ENCODE measurements at places on chromosomes 11 and 22. TPM values are rescaled to one million over a fixed set of nuclear protein-coding genes. Genes with fewer than 3 reads are reported as not detected.

DNA sequence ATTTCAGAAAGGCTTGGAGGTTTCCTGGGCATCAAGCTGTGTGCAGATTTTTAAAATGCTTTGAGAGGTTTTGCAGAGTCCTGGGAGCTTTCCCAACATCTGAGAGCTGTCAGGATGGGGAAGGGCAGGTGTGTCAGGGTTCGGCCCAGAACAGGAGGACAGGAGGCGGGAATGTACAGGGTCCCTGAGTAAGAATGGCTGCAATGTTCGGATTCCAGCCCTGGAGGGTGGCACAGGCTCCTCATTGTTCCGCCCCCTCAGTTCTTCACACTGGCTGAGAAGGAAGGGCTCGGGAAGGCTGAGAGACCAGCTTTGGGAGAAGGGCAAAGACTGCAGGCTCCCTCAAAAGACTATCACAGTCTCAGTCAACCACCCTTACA, 5.1 kb upstream of the SEPTIN3 start:
- H3K4me3 ChIP-seq: no peak overlapping the region
- no peaks in the 10 kb centered on the region for H3K27me3 ChIP-seq
- DNase-seq: no peak
- no peak overlapping the region for H3K27ac ChIP-seq

DNA sequence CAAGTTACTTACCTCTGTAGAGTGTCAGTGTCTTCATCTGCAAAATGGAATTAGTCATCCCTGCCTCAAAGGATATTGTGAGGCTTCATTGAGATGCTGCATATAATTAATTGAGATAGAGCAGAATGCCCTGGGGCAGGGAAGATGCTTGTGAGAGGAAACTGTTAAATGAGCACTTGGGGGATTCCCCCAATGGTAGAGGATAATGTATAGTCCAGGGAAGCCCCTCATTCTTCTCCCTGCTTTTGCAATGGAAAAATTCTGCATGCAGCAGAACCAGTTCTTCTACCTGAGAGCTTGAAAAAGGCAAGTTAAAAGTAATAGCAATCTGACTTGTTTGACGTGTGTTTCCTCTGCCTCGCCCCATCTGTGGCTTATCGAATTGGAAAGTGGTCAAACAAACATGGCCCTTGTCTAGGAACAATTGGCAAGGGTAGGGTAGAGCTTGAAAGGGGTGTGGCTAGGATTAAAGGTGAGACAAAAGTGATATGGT, 90.9 kb downstream of the NAV2 start:
- H3K4me3 ChIP-seq: no peak overlapping the region
- H3K36me3 ChIP-seq: no peaks in the 10 kb centered on the region
- no peaks in the 10 kb centered on the region for H3K4me1 ChIP-seq
- H3K27me3 ChIP-seq: no peaks in the 10 kb centered on the region

The TREH gene
- 10.2 TPM for polyA plus RNA-seq

The BLID gene
- not detected for polyA plus RNA-seq

DNA sequence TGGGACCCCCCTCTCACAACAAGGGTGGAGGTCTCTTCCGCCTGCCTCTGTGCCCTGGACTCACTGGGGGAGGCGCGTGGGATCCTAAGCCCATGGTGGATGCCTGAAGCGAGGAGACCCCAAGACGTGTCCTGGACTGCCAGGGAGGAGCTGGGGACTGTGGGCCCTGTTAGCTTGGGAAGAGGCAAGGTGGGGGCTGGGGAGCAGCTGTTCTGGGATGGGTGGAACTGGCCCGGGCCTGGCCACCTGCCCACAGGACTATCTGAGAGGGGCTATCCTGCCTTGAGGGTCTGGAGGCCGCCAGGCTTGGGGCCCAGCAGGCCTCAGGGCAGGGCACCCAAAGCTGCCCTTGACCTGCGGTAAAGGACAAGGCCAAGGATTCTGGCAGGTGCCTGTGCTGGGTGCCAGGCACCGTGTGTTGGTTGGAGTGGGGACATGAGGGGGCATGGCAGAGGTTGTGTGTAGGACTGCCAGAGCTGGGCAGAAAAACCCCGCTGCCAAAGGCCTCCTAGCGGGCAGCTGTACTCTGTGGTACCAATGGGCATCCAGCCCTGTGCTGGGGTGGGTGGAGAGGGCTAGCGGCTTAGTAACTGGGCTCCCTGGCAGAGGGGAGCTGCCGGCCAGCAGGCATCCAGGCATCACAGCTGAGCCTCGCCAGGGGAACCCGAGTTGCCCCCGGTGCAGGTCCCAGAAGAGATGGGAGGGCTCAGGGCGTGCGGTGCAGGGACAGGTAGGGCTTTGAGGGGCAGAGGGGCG, 670 bp downstream of the LSP1 start:
- H3K36me3 ChIP-seq: no peaks in the 10 kb centered on the region
- no peaks in the 10 kb centered on the region for H3K27me3 ChIP-seq
- no peak overlapping the region for H3K27ac ChIP-seq
- H3K4me3 ChIP-seq: no peak overlapping the region
- no peaks in the 10 kb centered on the region for H3K4me1 ChIP-seq
- DNase-seq: no peak

- no peaks in the 10 kb centered on the region for H3K36me3 ChIP-seq
- H3K4me1 ChIP-seq: no peaks in the 10 kb centered on the region
- no peak overlapping the region for H3K27ac ChIP-seq
- no peaks in the 10 kb centered on the region for H3K27me3 ChIP-seq
Measured at GRCh38 chr11:17508791-17509190, 32.1 kb upstream of the ABCC8 start.

GRCh38 chr11:121452609-121453150, at the start of gene SORL1-AS1:
Gene SORL1-AS1 (minus strand): TSS chr11:121452967.
- no peaks in the 10 kb centered on the region for H3K4me1 ChIP-seq
- no peak for DNase-seq
- no peaks in the 10 kb centered on the region for H3K27me3 ChIP-seq
- H3K36me3 ChIP-seq: no peaks in the 10 kb centered on the region

GRCh38 chr11:9280655-9281301, 15.6 kb upstream of the DENND5A start:
- H3K4me1 ChIP-seq: no peaks in the 10 kb centered on the region
- H3K27ac ChIP-seq: no peak overlapping the region
- DNase-seq: no peak
- no peak overlapping the region for H3K4me3 ChIP-seq
- H3K27me3 ChIP-seq: no peaks in the 10 kb centered on the region

GRCh38 chr11:11215944-11216343, 137.1 kb downstream of the CSNK2A3 start:
- H3K4me3 ChIP-seq: no peak overlapping the region
- H3K27me3 ChIP-seq: no peaks in the 10 kb centered on the region
- no peak for DNase-seq
- no peaks in the 10 kb centered on the region for H3K36me3 ChIP-seq
- H3K27ac ChIP-seq: no peak overlapping the region
- no peaks in the 10 kb centered on the region for H3K4me1 ChIP-seq

DNA sequence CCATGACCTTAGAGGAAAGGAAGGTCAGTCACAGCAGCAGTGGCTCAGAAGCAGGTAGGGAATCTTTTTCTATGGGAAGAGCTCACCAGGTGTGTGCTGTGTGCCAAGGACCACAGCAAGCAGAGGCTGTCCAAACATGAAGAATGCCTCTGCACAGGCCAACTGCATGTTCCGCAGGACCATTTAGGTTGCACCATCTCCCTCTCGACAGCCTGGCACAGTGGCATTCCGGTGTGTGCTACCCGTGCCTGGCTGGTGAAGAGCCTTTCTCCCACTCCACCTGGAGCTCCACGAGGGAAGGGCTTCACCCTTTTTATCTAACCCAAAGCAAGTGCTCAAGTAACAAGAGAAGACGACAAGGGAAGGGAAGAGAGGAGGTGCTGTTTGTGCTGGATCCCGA, 76.5 kb downstream of the PACSIN2 start:
- peak overlapping the region; percentile 13 for H3K27ac ChIP-seq
- no peaks in the 10 kb centered on the region for H3K4me1 ChIP-seq
- H3K4me3 ChIP-seq: no peak overlapping the region
- no peaks in the 10 kb centered on the region for H3K27me3 ChIP-seq

DNA sequence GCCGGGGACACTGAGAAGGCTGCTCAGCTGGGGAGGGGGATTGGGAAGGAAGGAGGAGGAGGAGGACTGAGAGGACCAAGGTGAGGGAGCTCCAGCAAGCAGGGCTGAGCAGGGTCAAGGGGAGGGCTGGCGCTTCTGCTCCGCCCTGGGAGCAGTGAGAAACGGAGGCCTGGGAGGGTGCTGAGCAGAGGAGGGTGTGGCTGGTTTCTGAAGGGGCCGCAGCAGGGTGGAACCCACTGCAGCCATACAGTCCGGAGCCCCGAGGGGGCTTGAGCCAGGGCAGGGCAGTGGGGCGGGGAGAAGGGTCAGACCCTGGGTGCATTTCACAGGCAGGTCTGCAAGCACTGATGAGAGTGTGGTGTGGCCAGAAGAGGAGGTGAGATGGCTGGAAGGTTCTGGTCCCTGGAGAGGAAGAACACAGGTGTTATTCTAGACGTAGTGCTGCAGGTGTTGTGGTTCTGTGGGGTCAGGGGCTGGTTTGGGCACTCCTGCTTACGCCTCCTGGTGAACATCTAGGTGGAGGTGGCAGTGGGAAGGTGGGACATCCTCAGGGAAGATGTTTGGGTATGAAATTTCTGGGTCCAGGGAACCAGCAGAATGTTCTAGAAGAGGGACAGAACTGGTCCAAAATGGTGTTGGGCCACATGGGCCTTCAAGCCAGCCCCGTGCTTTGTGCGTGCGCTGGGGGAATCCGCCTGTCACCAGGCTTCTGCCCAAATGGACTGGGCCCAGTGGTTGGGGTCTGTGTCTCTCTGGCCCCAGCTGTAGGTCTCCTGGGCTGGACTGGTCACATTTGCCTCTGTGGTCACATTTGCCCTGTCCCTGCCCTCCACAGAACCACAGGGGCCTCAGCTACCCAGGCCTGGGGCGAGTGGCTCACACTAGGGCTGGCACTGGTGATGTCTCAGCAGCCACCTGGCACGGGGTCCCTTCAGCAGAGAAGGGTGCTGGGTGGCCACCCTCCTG, 714.7 kb downstream of the BRD1 start:
- no peaks in the 10 kb centered on the region for H3K27me3 ChIP-seq
- H3K4me3 ChIP-seq: no peak overlapping the region
- no peak overlapping the region for H3K27ac ChIP-seq
- no peaks in the 10 kb centered on the region for H3K36me3 ChIP-seq
- DNase-seq: no peak

GRCh38 chr11:95556011-95556341, 233.6 kb downstream of the FAM76B start:
- DNase-seq: no peak
- no peaks in the 10 kb centered on the region for H3K4me1 ChIP-seq
- H3K27ac ChIP-seq: no peak overlapping the region
- no peaks in the 10 kb centered on the region for H3K36me3 ChIP-seq
- no peak overlapping the region for H3K4me3 ChIP-seq
- H3K27me3 ChIP-seq: no peaks in the 10 kb centered on the region

DNA sequence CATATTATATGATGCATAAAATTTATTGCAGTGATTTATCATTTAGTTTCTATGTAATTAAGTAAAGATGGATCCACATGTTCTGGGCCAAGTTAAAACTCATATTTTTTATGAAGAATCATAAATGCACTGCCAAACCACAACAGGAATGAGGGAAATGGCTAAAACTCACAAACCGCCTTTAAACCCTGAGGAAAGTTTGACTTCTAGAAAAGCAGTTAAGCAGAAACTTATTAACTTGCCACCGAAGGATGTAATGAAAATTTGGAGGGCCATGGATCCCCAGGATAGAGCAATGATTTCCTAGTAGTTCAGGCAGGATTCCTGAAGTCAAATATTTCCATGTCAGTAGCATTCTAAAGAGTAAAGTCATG, 218.3 kb upstream of the CTSC start:
- no peaks in the 10 kb centered on the region for H3K27me3 ChIP-seq
- no peaks in the 10 kb centered on the region for H3K36me3 ChIP-seq
- no peak overlapping the region for H3K27ac ChIP-seq
- no peak for DNase-seq
- H3K4me3 ChIP-seq: no peak overlapping the region
- no peaks in the 10 kb centered on the region for H3K4me1 ChIP-seq

DNA sequence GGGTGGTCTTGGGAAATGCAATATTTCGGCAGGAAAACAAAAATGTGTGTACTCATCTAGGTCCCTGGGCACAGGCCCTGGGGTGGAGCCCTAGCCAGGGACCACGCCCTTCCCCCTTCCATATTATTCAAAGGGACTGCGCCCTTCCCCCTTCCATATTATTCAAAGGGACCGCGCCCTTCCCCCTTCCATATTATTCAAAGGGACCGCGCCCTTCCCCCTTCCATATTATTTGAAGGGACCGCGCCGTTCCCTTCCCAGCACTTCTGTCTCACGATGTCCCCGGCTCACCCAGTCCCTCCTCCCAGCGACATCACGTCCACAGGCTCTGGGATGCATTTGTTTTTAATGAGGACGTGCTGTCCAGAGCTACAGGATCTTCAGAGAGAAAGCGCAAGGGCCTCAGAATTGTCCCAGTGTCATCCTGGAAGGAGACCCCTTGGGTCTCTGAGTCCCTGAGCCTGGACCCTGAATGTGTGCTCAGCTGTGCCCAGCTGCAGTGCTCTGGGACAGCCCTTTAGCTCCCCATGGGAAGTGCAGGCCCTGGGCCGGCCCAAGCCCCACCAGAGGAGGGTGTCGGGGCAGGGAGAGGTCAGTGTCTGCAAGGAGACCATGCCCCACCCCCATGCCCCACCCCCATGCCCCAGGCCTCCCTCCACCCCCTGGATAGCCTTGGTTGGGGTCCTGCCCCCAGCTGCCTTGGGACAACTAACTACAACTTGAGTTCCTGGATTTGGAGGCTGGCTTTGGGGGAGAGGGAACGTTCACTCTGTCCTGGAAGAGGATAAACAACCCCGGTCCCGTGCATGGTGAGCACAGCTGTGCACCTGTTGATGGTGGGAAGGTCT, 810.0 kb downstream of the BRD1 start:
- no peaks in the 10 kb centered on the region for H3K27me3 ChIP-seq
- no peaks in the 10 kb centered on the region for H3K4me1 ChIP-seq
- no peak overlapping the region for H3K27ac ChIP-seq
- DNase-seq: peak; percentile 51
- H3K36me3 ChIP-seq: no peaks in the 10 kb centered on the region

GRCh38 chr11:15169815-15170551, 55.3 kb downstream of the INSC start:
- no peak for DNase-seq
- H3K36me3 ChIP-seq: no peaks in the 10 kb centered on the region
- H3K27ac ChIP-seq: no peak overlapping the region
- H3K4me3 ChIP-seq: no peak overlapping the region
- no peaks in the 10 kb centered on the region for H3K27me3 ChIP-seq

DNA sequence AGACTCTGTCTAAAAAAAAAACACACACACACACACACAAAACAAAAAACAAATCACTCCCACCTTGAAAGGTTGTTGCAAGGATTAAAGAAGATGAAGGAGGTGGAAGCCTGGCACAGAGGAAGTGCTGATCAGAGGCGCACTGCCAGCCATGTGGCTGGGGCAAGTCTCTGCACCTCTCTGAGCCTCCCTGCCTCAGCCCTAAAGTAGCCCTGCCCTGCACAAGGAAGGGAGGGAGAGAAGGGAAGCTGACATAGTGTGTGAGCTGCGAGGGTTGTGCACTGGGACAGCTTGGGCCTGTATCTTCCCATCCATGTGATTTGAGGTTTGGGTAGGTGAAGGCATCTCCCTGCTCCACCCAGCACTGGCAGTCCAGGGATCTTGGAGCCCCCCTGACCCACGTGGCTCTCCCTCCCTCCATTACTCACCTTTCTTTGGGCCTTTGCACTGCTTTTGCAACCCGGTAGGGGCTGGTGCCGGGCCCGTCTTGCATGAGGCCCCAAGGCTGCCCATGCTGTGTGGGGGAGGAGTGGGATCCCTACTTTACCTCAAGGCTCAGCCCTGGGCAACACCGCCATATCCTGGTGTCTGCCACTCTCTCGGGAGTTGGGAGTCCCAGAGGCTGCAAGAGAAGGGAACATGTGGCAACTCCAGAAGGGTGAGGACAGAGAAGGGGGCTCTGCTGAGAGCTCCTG, 30.5 kb downstream of the IFT27 start:
- H3K36me3 ChIP-seq: no peaks in the 10 kb centered on the region
- H3K27me3 ChIP-seq: no peaks in the 10 kb centered on the region
- H3K4me1 ChIP-seq: no peaks in the 10 kb centered on the region
- H3K27ac ChIP-seq: no peak overlapping the region
- no peak overlapping the region for H3K4me3 ChIP-seq
- no peak for DNase-seq

The BRSK2 gene
- polyA plus RNA-seq: 0.43 TPM

The NAA40 gene
- polyA plus RNA-seq: 11.8 TPM
